ENCODE measurements at places on chromosomes 1 and 21.

DNA sequence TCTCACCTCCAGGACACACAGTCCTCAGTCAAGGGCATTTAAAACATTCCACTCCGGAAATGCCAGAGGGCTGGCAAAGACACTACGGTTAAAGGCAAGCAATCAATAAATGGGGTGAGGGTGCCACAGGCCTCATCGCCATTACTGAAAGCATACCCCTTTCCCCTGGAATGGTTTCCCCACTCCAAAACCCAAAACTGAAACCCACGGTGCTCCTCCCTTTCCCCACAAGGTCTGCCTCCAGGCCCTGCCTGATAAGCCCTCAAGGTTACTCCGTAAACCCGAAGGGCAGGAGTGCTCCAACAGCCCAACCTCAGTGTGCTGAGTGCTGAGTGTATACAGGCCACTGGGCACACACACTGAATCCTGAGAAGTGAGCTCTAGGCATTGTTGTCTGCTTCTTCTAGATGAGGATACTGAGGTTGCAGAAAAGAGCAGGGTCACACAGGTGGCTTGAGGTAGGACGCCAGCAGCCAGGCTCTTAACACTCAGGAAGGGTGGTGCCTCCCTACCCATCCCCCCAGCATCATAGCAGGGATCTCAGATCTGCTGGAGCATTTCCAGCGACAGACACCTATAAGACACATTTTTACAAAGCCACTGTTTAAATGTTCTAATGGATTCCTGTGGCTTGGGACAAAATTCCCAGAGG, 29.0 kb downstream of the SSBP3 start:
- DNase-seq = no peak

DNA sequence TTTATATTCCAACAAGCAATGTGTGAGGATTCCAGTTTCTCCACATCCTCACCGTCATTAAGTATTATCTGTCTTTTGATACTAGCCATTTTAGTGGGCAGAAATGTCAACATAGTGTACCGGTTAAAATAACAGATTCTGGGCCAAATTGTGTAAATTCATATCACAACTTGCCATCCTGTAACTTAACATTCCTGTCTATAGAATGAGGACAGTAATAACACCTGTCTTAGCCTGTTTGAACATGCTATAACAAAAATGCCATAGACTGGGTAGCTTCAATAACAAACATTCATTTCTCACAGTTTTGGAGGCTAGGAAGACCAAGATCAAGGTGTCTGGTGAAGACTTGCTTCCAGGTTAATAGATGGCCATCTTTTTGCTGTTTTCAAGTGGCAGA, 491.1 kb downstream of the PTBP2 start:
- DNase-seq = no peak

DNA sequence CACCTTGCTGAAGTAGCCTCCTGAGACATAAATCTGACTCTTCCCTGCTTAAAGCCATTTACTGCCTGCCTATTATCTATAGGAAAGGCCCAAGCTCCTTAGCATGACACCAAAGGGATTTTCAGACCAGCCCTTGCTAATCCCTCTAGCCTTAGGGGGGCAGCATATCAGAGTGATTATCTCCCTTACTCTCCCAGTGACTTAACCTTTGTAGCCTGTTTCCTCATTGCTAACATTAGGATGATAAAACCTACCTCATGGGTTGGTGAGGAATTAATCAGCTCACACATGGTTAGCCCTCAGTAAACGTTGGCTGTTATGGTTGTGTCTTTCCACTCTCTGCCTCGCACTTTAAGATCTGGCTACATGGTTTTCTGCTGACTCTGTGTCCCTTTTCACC, 70.1 kb downstream of the ROR1 start:
- DNase-seq = no peak

GRCh38 chr1:159916242-159917051, 8.9 kb downstream of the TAGLN2 start:
- no peak for DNase-seq

DNA sequence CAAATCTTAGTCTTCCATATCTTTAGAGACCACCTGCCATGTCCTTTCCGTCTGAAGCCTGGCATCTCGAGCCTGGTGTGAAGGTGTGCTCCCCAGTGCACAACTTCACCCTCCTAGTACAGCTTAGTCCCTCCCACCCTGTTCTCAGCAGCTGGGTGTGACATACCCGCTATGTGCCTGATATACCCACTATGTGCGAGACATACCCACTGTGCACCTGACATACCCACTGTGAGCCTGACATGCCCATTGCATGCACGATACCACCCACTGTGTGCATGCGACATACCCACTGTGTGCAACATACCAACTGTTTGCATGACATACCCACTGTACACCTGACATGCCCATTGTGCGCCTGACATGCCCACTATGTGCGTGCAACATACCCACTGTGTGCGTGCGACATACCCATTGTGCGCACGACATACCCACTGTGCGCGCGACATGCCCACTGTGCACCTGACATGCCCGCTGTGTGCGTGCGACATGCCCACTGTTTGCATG, 3.0 kb upstream of the RRP1 start:
- no peak for DNase-seq

- DNase-seq = no peak
Measured at GRCh38 chr1:99784143-99784542, 17.7 kb upstream of the FRRS1 start.

DNA sequence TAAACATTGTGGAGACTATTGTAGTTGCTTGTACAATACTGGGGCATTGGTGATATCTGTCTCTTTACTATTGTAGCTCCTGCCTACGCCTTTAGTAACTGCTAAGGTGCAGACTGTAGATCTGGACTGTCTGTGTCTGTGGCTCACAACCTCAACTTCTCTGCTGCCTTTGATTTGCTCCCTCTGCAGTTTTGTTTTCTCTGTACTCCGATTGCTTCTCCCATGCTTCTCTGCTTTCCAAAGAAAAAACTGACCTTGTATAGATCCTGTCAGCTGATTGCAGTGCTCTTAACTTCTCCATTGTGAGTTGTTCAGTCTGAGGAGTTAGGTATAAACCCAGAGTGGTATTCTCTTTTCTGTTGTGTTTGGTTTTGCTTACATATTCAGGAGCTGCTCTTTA, 15.3 kb downstream of the MAGI3 start:
- DNase-seq = no peak

- no peak for DNase-seq
Measured at GRCh38 chr21:26973226-26973625, 6.3 kb upstream of the ADAMTS5 start.

DNA sequence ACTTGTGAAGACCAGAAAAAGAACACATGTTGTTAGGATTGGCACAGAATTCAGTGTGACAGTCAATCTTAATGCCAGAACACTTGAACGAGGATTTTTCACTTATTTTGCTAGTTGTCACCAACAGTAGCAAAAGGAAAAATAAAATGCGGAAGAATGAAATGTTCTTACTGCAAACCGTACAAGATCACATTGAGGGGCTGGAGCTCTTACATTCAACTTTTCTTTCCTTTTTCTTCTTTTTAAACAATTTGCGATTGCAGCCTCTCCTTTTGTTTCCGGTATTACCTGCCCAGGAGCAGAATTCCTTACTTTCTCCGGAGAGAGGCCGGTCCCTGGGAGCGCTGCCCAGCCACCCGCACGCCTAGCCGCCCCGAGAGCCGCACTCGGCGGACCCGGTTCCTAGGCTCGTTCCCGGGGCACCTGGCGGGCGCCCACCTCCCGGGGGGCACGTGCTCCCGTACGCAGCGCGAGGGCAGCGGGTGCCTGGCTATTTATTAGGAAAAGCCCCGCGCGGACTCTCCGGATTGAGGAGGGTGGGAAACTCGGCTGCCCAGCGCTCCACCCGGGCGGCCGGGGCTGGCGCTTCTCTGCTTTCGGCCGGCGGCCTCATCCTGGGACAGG, 1.2 kb upstream of the CAMTA1 start:
- no peak for DNase-seq

GRCh38 chr1:219177363-219177762, 3.7 kb downstream of the LYPLAL1 start:
- DNase-seq = no peak

GRCh38 chr1:26020330-26020768, 1.2 kb upstream of the EXTL1 start:
- DNase-seq = no peak

DNA sequence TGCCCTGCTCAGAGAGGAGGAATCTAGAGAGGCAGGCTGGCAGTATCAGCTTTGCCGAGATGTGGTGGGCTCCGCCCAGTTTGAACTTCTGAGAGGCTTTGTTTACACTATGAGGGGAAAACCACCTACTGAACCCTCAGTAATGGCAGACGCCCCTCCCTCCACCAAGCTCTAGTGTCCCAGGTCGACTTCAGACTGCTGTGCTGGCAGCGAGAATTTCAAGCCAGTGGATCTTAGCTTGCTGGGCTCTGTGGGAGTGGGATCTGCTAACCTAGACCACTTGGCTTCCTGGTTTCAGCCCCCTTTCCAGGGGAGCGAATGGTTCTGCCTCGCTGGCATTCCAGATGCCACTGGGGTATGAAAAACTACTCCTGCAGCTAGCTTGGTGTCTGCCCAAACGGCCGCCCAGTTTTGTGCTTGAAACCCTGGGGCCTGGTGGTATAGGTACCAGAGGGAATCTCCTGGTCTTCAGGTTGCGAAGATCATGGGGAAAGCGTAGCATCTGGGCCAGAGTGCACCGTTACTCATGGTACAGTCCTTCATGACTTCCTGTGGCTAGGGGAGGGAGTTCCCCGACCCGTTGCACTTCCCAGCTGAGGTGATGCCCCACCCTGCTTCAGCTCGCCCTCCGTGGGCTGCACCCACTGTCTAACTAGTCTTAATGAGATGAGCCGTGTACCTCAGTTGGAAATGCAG, 43.6 kb downstream of the C21orf91 start:
- DNase-seq = peak; percentile 52
